Adrenal gland (tissue), 19 donors: ENCODE measurements at places on chromosomes 12 and 14. TPM values are rescaled to one million over a fixed set of nuclear protein-coding genes. Genes with fewer than 3 reads are reported as not detected.

SAV1 gene
- 29.6 TPM for total RNA-seq

DNA sequence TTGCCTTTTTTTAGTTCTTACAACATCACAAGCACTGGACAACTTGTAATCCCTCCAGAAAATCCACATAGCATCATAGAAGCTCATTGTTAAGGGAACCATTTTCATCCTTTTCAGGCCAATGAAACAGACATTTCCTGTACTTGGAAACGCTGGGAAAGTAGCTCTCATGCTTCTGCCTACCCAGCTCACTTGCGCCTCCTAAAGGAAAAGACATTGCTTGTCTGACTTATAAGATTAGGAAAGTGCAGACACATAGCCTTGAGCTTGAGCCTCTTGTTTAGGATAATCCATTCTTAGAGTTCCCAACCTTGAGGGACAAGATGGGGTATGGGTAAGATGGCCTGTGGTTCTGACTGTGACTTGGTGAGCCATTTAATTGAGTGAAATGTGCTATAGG is 589.5 kb downstream of the NOVA1 start:
- DNase-seq: no peak
- H3K27me3 ChIP-seq: no peaks in the 10 kb centered on the region
- H3K4me1 ChIP-seq: no peaks in the 10 kb centered on the region
- H3K4me3 ChIP-seq: no peak overlapping the region
- no peaks in the 10 kb centered on the region for H3K36me3 ChIP-seq
- H3K27ac ChIP-seq: no peak overlapping the region

DNA sequence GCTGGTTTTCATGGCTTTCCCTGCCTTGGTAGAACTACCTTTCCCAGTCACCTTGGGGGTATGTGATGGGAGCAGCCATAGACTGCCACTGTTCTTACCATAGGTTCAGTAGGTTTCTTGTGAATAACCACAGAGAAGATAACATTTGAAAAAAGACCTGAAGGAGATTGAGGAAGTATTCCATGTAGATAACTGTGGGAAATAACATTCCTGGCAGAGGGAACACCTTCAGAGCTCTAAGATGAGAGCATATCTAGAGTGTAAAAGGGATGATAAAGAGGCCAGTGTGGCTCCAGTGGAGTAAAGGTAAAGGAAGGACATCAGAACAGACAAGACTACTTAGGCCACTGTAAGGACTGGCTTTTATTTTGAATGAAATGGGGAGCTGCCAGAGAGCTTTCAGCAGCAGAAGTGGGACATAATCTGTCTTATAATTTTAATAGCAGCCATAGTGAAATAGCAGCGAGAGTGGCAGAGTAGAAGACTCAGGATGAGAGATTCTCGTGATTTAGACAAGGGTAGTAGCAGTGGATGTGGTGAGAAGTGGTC is 82.6 kb upstream of the KCNH3 start:
- no peak overlapping the region for H3K27ac ChIP-seq
- H3K4me3 ChIP-seq: no peak overlapping the region
- H3K4me1 ChIP-seq: no peaks in the 10 kb centered on the region
- H3K36me3 ChIP-seq: no peaks in the 10 kb centered on the region
- no peaks in the 10 kb centered on the region for H3K27me3 ChIP-seq

DNA sequence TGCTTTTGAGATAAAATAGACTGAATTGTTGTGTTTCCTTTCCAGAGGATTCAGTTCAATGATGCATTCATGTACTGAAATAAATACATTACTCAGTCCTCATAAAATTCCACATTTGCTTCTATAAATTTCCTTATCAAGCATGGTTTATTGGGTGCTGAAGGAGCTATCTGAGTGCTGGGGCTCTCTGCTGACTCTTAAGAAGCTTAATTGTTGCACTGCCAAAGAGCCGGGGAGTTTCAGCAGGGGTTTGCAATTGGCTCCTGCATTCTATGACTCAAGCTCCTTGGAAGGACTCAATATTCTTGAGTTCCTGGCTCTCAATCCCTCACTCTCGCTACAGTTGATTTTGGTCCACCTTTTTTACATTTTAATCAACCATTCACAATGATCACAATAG is 69.8 kb upstream of the PYGL start:
- no peak for DNase-seq
- H3K4me1 ChIP-seq: no peaks in the 10 kb centered on the region
- H3K4me3 ChIP-seq: no peak overlapping the region
- H3K27ac ChIP-seq: no peak overlapping the region
- no peaks in the 10 kb centered on the region for H3K36me3 ChIP-seq
- H3K27me3 ChIP-seq: no peaks in the 10 kb centered on the region

DNA sequence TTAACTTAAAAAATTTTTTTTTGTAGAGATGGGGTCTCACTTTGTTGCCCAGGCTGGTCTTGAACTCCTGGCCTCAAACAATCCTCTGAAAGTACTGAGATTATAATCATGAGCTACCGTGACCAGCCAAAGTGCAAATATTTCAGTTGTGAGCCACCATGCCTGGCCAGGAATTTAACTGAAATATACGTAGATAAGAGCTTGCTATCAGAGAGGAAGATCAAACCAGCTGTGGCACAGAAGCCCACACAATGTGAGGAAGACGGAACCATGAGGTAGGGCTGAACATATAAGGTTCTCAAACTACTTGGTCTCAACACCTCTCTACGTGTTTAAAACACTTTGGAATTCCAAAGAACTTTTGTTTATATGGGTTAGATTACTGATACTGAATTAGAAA is 29.1 kb downstream of the ATG14 start:
- DNase-seq: no peak
- H3K4me3 ChIP-seq: no peak overlapping the region
- H3K27me3 ChIP-seq: no peaks in the 10 kb centered on the region
- H3K27ac ChIP-seq: no peak overlapping the region
- peaks cover 58% of the 10 kb centered on the region for H3K36me3 ChIP-seq

NTS gene
- not detected for total RNA-seq
